H7 (cell line): ENCODE measurements at places on chromosomes 4 and X.
A peak's percentile ranks its signal among the peaks of the same experiment; 100 is the strongest.

- DNase-seq, result no peak
Observed at GRCh38 chrX:2799369-2799768, 29.4 kb upstream of the GYG2 start.

GRCh38 chr4:149234798-149235197 is 580.8 kb downstream of the IQCM start:
- DNase-seq, result no peak

- no peak for DNase-seq
Observed at GRCh38 chr4:166435449-166435848, 562.4 kb downstream of the TLL1 start.

- DNase-seq, result no peak
Observed at GRCh38 chr4:151247395-151247794, 29.6 kb upstream of the PRSS48 start.

- peak; percentile 28 for DNase-seq
Observed at GRCh38 chr4:16227462-16227868, 1.2 kb upstream of the TAPT1 start.

GRCh38 chr4:151304226-151304625 is 21.2 kb downstream of the SH3D19 start:
- no peak for DNase-seq

DNA sequence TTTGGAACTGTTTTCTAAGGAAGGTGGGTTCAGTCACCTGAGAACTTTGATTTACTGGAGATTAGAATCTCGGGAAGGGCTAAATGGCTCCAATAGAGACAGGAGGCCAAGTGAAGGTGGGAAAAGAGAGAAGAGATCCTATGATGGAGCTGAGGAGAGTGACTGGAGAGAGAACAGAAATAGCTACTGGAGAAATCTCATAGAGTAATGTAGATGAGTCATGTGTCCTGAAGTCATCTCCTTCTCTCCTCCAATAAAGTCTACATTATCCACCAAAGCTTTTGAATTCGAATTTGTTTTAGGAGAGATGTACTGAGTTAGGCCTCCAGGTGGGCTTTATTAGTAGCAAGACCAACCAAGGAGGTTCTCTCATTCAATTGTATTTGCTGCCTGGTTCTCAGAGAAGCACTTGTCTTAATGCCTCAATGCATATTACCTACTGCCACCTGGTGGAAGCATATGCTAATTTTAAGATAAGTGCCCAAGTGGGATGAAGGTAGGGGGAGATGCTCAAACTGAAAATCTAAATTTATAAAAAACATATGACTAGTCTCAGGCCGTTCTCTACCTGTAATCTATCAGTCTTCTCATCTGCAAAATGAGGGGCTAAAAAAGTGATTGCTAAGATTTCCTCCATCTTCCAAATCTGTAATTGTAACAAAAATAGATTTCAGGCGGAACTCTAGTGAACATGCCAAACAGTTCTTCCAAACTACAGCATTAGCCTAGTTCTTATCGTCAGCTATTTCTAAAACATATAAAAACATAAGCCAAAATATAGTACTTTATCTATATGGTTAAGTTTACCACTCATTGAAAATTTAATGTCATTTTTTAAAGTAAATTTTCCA is 24.4 kb downstream of the TXK start:
- peak; percentile 28 for DNase-seq

- DNase-seq, result peak; percentile 80
Observed at GRCh38 chrX:19017271-19017670, 33.4 kb upstream of the PHKA2 start.

- DNase-seq, result no peak
Observed at GRCh38 chr4:85125688-85126087, 159.2 kb upstream of the WDFY3 start.

- peak; percentile 65 for DNase-seq
Observed at GRCh38 chrX:130165181-130165702, 399 bp downstream of the AIFM1 start.
